ENCODE measurements at places on chromosomes 11 and 22.
A peak's percentile ranks its signal among the peaks of the same experiment; 100 is the strongest.

DNA sequence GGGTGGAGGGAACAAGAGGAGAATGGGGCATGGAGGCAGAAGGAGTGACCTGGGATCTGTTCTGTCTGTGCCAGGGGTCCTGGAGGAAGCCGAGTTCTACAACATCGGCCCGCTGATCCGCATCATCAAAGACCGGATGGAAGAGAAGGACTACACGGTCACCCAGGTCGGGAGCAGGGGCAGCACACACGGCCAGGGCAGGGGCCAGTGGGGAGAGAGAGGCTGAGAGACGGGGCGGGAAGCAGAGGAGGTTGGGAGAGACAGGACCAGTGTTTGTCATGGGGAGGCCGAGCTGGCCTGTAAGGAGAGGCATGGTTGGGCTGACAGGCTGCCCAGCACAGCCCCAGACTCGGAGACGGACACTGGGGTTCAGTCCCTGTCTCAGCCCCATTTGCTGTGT lies 4.7 kb downstream of the KCTD17 start:
- DNase-seq: no peak

GRCh38 chr22:23225337-23225723 lies 45.0 kb downstream of the BCR start:
- no peak for DNase-seq

GRCh38 chr11:60871378-60872061 lies 4.2 kb downstream of the ZP1 start:
- DNase-seq: no peak

DNA sequence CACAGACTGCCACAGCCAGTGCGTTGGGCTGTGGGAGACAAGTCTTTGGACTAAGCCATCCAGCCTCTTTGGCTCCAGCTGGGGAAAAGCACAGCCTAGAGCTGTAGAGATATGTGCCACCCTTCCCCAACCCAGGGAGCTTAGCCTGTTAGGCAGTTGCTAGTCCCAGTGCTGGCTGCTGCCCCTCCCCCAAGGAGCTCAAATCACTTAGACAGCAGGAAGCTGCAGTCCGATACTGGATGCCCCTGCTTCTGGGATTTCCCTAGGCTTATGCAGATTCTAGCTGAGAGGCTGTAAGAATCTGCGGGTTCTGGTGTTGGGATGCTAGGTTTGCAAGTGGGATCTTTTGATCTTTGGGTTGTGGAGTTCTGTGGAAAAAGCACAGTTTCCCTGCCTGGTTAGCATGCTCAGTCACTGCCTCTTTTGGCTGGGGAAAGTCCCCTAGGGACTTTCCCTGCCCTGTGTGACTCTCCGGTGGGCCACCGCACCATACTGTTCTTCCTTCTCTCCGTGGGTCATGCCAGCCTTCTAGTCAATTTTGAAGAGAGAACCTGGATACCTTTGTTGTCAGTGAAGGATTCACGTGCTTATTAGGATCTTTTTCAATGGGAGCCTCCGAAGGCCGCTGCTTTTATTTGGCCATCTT lies 792.0 kb downstream of the KCNA4 start:
- DNase-seq: no peak

- no peak for DNase-seq
Observed at GRCh38 chr11:33324302-33324985, 67.3 kb downstream of the HIPK3 start.

DNA sequence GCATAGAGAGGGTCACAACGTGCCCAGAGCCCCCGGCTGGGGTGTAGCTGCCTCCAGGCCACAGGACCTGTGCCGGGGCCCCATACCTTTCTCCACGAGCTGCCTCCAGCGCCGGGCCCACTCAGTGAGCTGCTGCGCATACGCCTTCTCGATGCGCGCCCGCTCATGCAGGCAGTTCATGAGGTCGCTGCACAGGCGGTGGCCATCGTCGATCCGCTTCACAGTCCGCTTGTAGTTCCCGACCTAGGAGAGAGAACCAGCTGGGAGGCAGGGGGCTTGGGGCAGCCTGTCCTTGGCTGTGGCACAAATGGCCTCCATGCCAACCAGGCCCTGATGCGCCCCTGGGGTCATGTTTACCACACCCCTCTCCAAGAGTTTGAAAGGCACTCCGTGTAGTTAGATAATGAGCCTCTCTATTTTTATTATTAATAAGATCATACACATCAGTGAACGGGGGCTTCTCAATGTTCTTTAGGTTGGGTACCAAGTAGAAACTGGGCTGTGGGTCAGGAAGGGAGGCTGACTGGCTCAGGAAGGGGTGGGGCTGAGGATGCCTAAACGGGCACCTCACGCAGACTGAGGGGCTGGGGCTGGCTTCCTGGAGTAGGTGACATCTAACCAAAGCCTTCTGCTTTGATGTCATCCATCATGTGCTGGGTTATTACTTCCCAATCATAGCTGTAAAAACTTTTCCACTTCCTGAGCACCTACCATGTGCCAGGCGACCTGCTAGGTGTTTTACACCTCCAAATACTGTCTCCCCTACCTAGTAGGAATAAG lies 36.5 kb upstream of the ARFGAP3 start:
- no peak for DNase-seq

GRCh38 chr11:61696602-61697001 lies 16.4 kb downstream of the DAGLA start:
- DNase-seq: no peak

DNA sequence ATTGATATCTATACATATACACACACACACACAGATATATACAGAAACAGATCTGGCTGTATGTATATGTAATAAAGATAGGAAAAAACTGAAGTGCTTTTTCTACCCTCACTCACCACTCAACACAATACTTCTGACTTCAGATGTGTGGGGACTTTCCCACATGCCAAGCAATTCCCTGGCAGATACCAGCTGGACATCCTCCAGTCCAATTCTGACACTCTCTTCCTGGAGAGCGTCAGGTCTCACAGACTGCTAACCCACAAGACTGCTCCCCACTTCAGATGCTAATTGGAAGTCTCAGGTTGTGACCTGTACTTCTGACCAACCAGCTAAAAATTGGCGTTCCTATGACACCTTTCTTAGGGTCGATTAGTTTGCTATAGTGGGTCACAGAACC lies 140.6 kb downstream of the ATG16L2 start:
- no peak for DNase-seq

GRCh38 chr22:33007485-33007884 lies 50.7 kb downstream of the SYN3 start:
- no peak for DNase-seq

GRCh38 chr11:35276396-35277145 lies 137.6 kb downstream of the CD44 start:
- no peak for DNase-seq

GRCh38 chr11:114762408-114762807 lies 84.1 kb downstream of the NXPE2 start:
- DNase-seq: peak; percentile 34

GRCh38 chr11:134665571-134666270 lies 253.7 kb upstream of the B3GAT1 start:
- DNase-seq: no peak

DNA sequence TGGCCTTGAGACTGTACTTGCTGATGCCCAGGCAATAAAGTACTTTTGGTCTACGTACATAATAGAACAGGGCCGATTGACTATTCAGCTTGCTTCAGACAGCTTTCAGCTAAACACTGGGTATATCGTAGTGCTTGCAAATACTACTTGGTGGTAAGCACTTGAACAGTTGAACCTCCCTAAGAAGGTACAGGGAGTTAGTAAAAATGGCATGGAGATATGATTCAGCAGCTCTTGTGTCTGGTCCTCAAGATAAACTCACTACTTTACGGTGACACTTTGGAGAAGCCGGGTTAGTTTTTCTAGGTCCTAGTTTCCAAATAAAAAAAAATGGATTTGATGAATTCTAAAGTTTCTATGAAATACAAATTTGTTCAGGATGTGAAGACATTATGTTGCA lies 7.3 kb downstream of the CCDC117 start:
- DNase-seq: no peak

GRCh38 chr11:74672956-74673692 lies 58.1 kb downstream of the CHRDL2 start:
- DNase-seq: no peak

GRCh38 chr11:46006418-46007070 lies 84.1 kb downstream of the LARGE2 start:
- DNase-seq: peak; percentile 63

- no peak for DNase-seq
Observed at GRCh38 chr11:114073828-114074381, 14.4 kb downstream of the ZBTB16 start.

GRCh38 chr11:17915500-17916143 lies 97.2 kb downstream of the SERGEF start:
- DNase-seq: no peak

- DNase-seq: no peak
Observed at GRCh38 chr22:33467620-33468095, 409.5 kb upstream of the SYN3 start.

GRCh38 chr22:40224702-40225101 lies 47.0 kb downstream of the TNRC6B start:
- DNase-seq: no peak

- DNase-seq: peak; percentile 88
Observed at GRCh38 chr11:132072044-132072857, 701.8 kb downstream of the NTM start.

GRCh38 chr22:43501878-43502277 lies 90.1 kb downstream of the MPPED1 start:
- no peak for DNase-seq

DNA sequence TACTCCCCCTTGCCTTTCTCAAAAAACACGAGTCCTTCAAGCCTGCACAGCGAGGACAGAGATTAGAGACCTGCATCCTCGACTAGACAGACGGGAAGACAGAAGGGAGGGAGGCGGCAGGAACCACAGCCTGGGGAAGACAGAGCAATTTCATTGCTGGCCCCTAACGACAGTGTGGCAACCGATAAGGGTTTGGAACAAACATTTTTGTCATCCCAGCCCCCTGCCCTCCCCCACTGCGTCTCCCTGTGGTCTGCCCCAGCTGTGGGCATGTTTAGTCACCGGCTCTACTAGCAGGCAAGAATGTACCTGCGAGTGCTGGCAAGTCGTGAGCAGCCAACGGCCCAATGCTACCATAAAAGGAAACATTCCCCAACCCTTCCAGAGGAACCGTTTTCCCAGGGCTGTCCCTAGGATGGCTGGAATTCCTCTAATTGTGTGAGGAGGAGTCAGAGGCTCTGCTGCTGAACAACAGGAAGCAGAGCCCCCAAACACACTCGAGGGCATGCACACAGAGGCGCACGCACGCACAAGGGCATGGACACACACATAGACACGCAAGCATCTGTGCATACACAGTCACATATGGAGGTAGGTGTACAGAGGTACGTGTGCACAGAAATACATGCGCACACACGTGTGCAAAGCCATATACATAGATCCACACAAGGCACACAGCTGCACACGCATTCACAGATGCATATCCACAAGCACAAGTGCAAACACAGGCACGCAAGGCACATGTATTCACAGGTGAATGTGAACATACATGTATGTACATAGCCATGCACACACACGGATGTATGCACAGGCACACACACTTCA lies 58.3 kb downstream of the MYH9 start:
- no peak for DNase-seq

GRCh38 chr11:59281177-59281576 lies 68.5 kb upstream of the MPEG1 start:
- no peak for DNase-seq

GRCh38 chr11:114293201-114293711 lies 2.9 kb upstream of the NNMT start:
- no peak for DNase-seq

- no peak for DNase-seq
Observed at GRCh38 chr11:70129051-70129592, 51.0 kb downstream of the ANO1 start.

GRCh38 chr11:68783216-68783821 lies 32.0 kb upstream of the TESMIN start:
- no peak for DNase-seq

- DNase-seq: peak; percentile 51
Observed at GRCh38 chr11:88337987-88338668, 592 bp upstream of the CTSC start.

- no peak for DNase-seq
Observed at GRCh38 chr11:11334607-11335006, 18.4 kb downstream of the CSNK2A3 start.

DNA sequence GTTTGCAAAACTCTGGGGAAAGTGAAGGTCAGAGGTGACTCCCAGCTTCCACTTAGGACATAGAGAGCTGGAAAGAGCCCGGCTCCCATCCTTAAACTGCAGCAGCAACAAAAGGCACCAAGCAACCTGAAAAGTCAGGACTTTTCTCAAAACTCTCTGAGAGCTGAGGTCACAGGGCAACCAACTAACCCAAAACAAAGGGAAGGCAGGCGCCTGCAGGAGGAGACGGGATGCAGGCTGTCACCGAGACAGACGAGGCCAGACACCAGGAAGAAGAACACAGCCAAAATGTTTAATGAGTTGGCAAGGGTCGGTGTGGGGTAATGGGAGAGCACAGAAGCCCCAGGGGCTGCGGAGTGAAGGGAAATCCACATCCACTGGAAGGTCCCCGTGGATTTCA lies 19.9 kb downstream of the ASCL2 start:
- no peak for DNase-seq

- peak; percentile 81 for DNase-seq
Observed at GRCh38 chr11:15278128-15278527, 163.4 kb downstream of the INSC start.

DNA sequence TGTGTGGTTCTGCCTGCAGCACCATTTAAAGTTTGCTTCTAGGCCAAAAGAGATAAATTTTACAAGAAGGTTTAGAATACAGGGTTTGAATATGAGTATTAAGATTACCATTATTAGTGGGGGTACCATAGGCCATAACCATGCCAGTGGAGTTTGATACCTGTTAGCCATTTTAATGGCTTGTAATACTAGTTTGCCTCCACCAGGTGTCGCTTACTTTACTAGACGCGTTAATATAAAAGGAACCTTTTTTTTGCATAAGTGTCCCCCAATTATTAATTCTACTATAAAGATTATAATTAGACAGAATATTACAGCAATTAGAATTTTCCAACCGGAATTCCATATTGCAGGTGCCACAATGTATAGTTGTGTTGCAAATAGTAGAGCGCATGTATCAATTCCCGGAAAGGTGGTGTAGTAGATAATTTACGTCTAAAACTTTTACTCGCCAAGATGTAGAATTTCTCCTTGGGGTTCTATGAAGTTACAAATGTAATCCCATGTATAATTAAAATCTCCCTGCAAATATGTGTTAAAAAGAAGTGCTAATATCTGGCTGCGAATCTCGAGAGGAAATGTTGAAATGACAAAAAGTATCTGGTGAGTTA lies 16.1 kb downstream of the MS4A6E start:
- DNase-seq: no peak

DNA sequence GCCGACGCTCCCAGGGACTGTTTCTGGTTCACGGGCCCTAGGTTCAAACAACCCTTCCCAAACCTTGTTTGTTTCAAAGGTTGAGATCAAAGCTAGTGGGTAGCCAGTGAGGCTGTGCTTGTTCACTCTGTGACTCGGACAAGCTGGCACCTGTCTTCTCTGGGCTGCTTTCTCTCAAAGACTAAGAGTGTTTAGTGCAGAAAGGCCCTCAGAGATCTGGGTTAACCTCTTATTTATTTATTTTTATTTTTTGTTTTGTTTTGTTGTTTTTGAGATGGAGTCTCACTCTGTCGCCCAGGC lies 13.0 kb upstream of the MALAT1 start:
- no peak for DNase-seq

- DNase-seq: no peak
Observed at GRCh38 chr22:46748908-46749675, 11.0 kb upstream of the CERK start.
